SIG-M5 (cell line): ENCODE measurements at places on chromosomes 4 and X.
A peak's percentile ranks its signal among the peaks of the same experiment; 100 is the strongest.

GRCh38 chr4:185242749-185243533 lies 33.5 kb downstream of the SNX25 start:
- DNase-seq: no peak

DNA sequence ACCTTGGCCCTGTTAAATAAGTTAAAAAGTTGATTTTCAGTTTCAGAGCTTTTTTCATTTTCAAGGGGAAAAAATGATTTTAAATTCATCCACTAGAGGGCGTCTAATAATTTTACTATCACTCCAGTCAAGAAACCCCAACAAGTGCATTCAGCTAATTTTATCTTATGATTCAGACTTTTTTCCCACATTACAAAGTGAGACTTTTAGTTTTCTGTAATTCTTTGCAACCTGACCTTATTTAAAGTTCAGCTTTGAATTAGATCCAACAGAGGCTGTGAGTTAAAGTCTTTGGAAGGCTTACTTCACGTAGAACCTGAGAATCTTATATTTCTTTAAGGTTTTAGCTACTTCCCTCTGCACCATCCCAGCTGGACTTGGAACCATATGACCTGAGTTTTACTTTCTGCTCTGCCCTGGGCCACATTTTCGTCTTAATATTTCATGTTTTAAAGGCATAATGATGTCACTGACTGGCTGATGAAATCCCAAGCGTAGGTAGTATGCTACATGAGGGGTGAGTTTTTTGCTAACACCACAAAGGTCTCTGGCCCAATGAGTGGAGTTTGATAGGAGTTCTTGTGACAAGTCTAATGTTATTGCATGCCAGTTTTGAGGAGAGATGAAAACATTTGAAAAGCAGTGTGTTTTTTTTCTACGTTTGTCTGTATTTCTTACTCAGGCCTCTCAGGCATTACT lies 7.2 kb downstream of the GNRHR start:
- DNase-seq: no peak

GRCh38 chr4:84855774-84856173 lies 110.7 kb downstream of the WDFY3 start:
- no peak for DNase-seq

GRCh38 chr4:20532116-20532790 lies 168.0 kb upstream of the PACRGL start:
- DNase-seq: no peak

- no peak for DNase-seq
Measured at GRCh38 chr4:15186149-15186548, 183.9 kb downstream of the CPEB2 start.

DNA sequence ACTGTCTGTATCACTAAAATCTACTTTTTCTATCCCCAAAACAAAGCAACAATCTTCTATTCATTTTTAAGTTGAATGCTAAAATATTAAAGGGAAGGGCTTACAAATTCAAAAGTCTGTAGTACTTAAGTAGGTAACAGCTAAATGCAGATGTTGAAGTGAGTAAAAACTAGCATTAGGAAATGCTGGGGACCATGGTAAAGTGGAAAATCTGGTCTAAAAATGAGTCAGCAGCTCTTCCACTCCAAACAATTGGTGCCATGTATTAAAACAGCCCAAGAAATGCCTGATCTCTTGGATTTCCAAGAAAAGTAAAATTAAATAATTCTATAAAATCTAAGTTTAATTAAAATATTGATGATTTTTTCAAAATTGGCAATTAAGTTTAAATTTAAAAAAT lies 73.3 kb upstream of the PPP3CA start:
- DNase-seq: no peak

DNA sequence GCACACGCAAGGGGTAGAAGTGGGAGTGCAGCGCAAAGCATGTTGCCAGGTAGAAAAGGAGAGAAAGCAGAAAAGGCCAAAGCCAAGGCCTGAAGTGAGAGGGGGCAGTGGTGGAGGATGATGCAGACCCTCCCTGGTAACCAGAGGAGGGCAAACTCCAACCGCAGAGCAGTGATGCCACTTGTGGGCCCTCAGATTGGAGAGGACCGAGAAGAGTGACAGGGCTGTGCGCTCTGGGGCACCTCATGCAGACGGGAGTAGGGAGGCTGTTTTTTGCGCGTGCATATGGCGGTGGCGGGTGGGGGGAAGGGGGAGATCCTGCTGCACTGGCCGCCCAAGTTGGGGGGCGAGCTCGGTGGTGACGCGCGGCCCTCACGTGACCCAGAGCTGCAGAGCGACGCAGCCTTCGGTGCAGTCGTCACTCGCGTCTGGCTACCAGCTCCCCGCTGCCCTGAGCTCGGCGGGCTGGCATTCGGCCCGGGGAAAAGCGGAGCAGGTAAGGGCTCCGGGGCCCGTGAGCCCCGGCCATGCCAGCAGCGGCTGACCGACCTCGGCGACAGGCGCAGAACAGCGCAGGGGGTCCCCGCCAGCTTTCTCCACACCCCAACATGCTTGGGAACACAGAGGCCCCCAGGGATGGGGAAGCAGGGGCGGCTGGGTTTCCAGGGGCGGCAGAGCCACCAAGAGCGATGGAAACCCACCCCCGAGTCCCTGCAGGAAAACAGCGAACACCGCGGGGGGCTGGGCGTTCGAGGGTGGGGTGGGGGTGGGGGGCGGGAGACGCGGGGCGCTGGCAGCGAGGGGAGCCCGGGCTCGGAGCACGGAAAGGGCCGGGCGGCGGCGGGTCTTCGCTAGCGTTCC lies at the start of gene BEX3:
TSS of gene BEX3 (plus strand) at position 421 of the 861 bp plus-strand sequence. CDS start 984 bp downstream, outside the sequence.
- DNase-seq: no peak

GRCh38 chr4:176400816-176401461 lies 81.2 kb downstream of the SPCS3 start:
- peak; percentile 73 for DNase-seq
